ENCODE measurements at places on chromosomes 13 and 19.

GRCh38 chr13:101576455-101576854 is 124.0 kb downstream of the ITGBL1 start:
- no peak for DNase-seq

DNA sequence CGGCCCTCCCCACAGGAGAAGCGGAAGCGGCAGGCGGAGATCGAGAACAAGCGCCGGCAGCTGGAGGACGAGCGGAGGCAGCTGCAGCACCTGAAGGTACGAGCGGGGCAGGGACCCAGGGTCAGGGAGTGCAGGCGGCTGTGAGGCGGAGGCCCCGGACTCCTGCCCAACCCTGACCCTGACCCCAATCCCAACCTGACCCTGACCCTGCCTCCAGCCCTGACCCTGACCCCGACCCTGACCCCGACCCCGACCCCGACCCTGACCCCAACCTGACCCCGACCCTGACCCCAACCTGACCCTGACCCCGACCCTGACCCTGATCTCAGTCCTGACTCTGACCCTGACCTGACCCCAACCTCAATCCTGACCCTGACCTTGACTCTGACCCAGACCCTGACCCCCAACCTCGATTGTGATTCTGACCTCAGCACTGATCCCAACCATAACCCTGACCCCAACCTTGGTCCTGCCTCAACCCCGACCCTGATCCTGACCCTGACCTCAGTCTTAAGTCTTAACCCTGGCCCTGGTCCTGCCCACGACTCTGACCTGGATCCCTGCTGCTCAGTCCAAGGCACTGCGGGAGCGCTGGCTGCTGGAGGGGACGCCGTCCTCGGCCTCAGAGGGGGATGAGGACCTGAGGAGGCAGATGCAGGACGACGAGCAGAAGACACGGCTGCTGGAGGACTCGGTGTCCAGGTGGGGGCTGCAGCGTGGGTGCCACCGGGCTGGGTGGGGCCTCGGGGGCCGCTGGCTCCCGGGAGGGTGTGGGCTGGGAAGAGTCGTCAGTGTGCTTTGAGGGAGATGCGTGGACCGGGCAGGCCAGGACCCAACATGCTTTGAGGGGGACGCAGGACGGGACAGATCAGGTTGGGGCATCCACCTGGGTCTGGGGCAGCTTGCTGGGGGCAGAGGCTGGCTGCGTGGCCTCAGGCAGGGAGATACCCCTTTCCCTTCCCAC is 18.5 kb downstream of the PALM start:
- DNase-seq, result no peak

GRCh38 chr13:44989941-44990340 is 603 bp downstream of the GPALPP1 start:
- no peak for DNase-seq

DNA sequence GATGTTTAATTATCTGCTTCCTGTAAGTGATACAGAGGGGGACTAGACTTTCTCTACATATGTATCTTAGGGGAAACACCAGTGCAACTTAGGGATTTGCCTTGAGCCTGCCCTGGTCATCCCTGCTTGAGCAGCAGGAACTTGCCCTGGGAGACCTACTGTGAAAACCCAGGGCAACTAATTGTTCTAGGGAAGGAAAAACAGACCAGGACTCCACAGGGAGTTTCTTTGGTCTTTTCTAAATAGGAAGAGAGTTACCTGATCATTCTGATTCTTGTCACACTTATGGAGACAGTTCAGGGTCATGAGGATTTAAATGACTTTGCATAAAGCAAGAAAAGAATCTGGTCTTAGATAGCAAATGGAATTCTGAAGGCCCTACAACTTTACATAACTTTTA is 89.1 kb downstream of the WASF3 start:
- no peak for DNase-seq

GRCh38 chr19:4587527-4587926 is 28.0 kb upstream of the SEMA6B start:
- DNase-seq, result no peak

- DNase-seq, result no peak
These were observed 16.9 kb upstream of the GTF2F2 start for GRCh38 chr13:45103449-45103848.

- no peak for DNase-seq
These were observed 99.5 kb downstream of the KDM4B start for GRCh38 chr19:5068233-5069072.

GRCh38 chr13:112714376-112715174 is 24.7 kb downstream of the ATP11A start:
- DNase-seq, result no peak

- DNase-seq, result no peak
These were observed 24.4 kb upstream of the MYCBP2 start for GRCh38 chr13:77351315-77351714.

DNA sequence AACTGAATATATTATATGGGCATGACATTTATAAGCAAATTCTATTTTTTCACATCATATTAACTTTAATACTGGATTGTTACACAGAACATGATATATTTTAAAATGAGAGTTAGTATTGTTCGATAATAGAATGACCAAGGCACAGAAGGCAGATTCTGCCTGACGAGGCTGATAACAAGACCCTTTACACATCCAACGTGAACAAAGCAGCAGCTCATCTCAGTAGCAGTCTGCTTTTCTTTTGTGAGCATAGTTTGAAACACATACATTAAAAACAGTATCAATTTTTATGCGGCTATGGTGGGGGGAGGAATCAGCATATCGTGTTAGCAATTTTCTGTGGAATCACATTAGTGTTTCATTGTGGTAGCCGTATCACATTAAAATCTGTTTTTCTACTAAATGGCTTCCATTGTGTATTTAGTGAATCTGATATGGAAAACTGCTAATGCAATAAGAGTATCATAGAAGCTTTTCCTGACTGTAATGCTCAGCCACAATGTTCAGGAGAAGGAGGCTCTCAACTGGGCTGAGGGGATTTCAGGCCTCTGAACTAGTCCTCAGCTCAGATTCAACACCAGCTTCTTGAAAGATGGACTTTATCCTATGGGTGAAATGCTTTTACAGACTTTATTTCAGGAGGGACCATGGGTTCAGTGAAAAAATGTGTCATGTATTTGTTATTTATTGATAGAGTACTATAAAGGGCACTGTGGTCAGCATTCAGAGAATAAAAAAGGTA is 4.0 kb downstream of the SMAD9 start:
- no peak for DNase-seq

DNA sequence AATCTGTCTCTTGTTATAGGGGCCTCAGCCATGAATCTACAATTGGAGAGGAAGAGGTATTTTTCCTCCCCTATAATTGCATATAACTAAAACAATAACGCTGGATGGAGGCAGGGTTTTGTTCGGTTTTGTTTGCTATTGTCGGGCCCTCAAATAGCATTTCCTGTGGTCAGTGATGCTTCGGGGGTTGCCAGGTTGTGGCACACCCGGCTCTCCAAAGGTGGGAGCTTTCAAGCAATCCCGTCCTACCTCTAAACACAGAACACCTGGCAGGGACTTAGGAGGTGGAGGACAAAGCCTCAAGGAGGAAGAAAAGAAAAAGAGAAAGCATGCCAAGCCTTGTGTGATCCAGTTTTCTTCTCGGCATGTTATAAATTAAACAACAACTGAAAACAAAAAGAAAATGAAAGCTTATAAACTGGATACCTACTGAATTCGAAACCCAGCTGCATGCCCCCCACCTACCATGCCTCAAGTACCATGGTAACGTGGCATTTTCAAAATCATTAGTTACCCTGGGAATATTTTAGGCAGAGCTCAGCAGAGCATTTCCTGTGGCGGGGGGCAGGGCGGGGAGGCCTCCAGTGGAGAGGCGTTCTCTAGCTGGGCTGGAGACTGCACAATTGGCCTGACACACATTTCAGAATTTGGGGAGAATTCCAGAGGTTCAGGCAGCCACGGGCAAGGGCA is 213.8 kb downstream of the DCLK1 start:
- DNase-seq, result no peak

DNA sequence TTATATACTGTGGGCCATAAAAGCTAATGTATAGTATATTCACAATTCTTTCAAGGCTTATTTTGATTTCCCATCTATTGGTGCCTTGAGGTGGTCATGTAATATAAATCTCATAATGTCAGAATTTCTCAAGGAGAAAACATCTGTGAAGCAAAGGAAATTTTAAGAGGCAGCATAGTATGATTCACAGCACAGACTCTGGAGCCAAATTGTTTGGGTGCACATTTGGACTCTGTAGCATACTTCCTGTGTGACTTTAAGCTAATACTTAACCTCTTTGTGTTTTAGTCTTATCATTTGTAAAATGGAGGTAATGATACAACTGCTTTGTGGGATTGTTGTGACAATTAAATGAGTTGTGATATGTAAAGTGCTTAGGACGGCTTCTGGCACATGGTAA is 67.6 kb downstream of the PIBF1 start:
- DNase-seq, result no peak

DNA sequence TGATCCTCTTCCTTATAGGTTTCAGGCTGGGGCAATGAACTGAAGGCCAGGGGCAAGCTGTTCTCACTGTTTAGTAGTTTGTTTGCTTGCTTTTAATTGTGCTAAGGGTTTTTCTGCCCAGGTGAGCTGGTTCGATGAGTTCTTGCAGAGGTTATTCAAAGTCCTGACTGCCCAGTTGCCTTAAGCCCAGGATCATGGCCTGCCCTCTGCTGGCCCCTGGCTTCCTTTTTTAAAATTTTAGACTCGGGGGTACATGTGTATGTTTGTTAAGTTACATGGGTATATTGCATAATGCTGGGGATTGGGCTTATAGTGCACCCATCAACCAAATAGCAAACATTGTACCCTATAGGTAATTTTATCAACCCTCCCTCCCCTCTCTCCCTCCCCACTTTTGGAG is 65.7 kb downstream of the ZNF536 start:
- no peak for DNase-seq

DNA sequence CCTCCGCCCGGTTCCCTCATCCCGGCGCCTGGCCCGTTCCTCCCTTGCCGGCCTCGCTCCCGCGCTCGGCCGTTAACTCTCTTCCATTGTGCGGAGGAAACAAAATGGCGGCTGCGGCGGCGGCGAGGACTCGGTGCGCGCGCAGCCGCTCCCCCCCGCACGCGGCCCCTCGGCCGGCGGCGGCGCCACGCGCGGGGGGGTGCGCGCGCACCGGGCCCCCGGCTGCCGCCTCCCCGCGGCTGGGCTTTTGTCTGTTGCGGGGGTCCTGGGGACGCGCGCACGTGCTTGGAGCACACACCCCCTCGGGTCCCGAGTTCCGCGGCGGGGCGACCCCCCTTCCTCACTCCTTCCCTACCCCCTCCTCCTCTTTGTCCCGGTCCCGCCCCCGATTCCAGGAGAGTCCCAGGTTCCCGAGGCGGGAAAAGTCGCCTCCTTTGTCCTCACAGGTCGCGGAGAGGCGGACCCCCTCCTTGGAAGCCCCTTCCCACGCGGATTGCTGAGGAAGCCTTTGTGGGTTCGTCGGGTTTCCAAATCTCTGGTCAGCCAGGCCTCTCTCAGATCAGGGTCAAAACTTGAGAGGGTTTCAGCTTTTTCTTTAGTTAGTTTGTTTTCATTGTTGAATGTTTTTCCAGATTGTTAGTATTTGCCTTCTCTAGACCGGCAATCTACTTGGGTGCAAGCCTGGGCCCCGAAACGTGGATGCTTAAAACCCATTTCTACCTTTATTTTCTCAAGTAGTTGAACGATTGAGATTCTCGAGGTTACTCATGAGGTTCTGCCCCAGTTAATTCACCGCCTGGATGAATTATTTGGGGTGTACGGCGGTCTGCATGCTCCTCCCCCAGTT is 687 bp downstream of the ILF3 start:
- DNase-seq, result peak; percentile 70

DNA sequence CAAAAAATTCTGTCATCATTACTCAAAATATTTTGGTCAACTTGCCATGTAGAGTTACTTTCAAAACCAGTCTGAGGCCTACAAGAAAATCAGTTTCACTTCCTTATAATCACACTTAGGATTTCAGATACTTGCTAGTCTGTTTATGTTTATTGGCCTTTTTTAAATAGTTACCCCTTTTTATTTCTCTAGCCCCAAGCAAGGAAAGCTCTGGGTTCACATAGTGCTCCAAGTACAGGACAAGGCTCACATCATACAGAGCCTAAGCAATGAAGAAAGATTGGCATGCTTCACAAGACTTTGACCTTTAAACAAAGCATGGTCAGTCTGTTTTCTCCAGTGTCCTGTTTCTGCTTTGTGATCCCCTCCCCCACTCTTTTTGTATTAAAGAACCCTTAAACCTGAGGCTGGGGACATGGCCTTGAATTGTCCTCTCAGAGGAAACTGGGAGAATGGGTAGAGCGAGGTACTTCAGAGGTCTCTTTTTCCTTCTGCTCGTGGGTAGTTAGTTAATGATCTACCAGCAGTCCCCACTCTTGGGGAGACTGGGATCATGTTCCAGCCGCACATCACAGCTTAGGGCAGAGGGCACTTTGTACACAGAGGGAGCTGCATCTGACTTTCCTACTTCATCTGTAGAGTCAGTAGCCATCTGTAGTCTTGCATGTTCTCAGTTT is 30.7 kb downstream of the CEACAM1 start:
- no peak for DNase-seq

- no peak for DNase-seq
These were observed 36.8 kb downstream of the GPR42 start for GRCh38 chr19:35407619-35408018.

- DNase-seq, result no peak
These were observed 8.8 kb downstream of the IGFLR1 start for GRCh38 chr19:35733180-35734125.

- no peak for DNase-seq
These were observed 290.4 kb downstream of the DACH1 start for GRCh38 chr13:71576571-71576970.

DNA sequence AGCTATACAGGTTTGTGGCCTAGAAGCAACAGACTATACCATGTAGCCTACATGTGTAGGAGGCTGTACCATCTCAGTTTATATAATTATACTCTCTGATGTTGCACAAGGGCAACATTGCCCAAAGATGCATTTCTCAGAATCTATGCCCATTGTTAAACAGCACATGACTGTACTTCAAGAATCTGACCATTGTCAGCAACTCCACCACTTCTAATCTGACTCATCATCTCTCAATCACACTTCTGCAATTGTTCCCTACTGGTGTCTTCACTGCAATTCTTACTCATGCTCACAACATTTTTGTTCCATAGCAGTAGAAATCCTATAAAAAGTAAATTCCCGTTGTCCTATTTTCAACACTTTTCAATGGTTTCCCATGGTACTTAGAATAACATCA is 63.9 kb upstream of the ATXN8OS start:
- no peak for DNase-seq

Data from stimulated activated CD4-positive, alpha-beta T cell treated with anti-CD3 and anti-CD28 coated beads, Interleukin-4, amount 100 ng/mL, for 1 hour (primary cell).